Cardiac muscle cell (in vitro differentiated cells and primary cell): ENCODE measurements at places on chromosomes 13 and 19. TPM values are rescaled to one million over a fixed set of nuclear protein-coding genes. Genes with fewer than 3 reads are reported as not detected.

The PROZ gene
- polyA plus RNA-seq = 0.37 and 0.42 TPM in 2 replicates

The TEX29 gene
- polyA plus RNA-seq = not detected in 2 replicates

The CLEC17A gene
- not detected in 2 replicates for polyA plus RNA-seq

The HIF3A gene
- 122 and 170 TPM in 2 replicates for polyA plus RNA-seq

The KATNAL1 gene
- 6.0 and 10.5 TPM in 2 replicates for polyA plus RNA-seq

The KMT5C gene
- polyA plus RNA-seq = 63.5 and 81.7 TPM in 2 replicates

The HAUS8 gene
- 11.5 and 16.3 TPM in 2 replicates for polyA plus RNA-seq

The ETV2 gene
- polyA plus RNA-seq = 3.1 and 4.0 TPM in 2 replicates

The METTL21C gene
- polyA plus RNA-seq = not detected in 2 replicates

- DNase-seq = peak; percentile 29
- H3K4me1 ChIP-seq = peaks cover 45% of the 10 kb centered on the region
- H3K27me3 ChIP-seq = no peaks in the 10 kb centered on the region
- H3K36me3 ChIP-seq = peaks cover 5% of the 10 kb centered on the region
Measured at GRCh38 chr19:34173193-34173956, 1.1 kb downstream of the LSM14A start.

DNA sequence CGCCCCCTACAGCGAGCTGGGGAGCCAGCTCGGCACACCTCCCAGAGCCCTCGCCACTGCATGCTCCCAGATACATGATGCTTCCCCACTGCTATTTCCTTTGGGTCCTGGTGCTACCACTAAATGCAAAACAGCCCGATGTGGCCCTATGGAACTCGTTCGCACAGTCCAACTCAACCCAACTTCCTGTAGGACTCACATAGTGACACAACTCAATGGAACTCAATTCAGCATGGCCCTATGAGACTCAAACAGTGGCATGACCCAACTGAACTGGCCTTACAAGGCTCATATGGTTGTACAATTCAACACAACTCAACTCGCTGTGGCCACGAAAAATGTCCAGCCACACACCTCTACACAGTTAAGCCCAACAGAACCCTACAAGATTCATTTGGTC lies 3.5 kb downstream of the KCNA7 start:
- H3K27me3 ChIP-seq = no peaks in the 10 kb centered on the region
- H3K27ac ChIP-seq = no peak overlapping the region
- H3K4me1 ChIP-seq = peaks cover 44% of the 10 kb centered on the region
- no peak for DNase-seq
- H3K4me3 ChIP-seq = no peak overlapping the region

DNA sequence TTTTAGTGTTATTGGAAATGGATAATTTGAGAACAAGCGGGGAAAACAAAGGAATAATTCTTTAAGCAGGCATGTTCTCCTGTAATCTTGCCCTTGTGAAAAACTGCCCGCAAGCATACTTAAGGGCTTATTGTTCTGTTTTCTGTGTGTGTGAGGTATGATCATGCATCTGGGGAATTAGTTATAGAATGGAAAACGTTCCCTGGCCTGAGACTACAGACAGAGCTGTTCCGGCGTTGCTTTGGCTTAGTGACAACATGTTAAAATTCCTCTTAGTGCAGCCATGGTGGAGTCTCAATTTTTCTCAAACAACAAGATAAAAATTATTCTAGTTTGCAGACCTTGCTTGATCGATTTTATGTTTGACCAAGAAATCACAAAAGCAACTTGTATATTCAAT lies 560.2 kb upstream of the SPRY2 start:
- H3K36me3 ChIP-seq = no peaks in the 10 kb centered on the region
- no peak overlapping the region for H3K27ac ChIP-seq
- no peaks in the 10 kb centered on the region for H3K4me1 ChIP-seq
- no peak overlapping the region for H3K4me3 ChIP-seq
- H3K27me3 ChIP-seq = no peaks in the 10 kb centered on the region
- DNase-seq = no peak

- peaks cover 19% of the 10 kb centered on the region for H3K27me3 ChIP-seq
- no peaks in the 10 kb centered on the region for H3K36me3 ChIP-seq
- H3K4me1 ChIP-seq = no peaks in the 10 kb centered on the region
- no peak for DNase-seq
- H3K4me3 ChIP-seq = no peak overlapping the region
- H3K27ac ChIP-seq = no peak overlapping the region
Measured at GRCh38 chr19:39074942-39075341, 9.2 kb upstream of the ACP7 start.

DNA sequence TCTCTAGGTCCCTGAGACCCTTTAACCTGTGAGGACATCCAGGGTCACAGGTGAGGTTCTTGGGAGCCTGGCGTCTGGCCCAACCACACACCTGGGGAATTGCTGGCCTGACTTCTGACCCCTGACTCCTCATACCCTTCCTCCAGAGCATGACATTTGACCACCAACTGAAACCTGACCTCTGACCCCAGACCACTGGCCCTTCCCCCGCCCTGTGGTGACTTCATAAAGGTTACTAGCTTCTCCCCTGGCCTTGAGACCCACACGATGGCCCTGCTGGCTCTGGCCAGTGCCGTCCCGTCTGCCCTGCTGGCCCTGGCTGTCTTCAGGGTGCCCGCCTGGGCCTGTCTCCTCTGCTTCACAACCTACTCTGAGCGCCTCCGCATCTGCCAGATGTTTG lies at the start of gene SPACA6:
SPACA6 (plus strand) TSS at position 71 of the 400 bp plus-strand sequence; CDS start at position 268, 197 bp downstream.
- no peak within 1 kb of the TSS for H3K27ac ChIP-seq
- peaks cover 12% of the 10 kb centered on the region for H3K36me3 ChIP-seq
- H3K4me1 ChIP-seq = peaks cover 12% of the 10 kb centered on the region
- no peak for DNase-seq
- no peak within 1 kb of the TSS for H3K4me3 ChIP-seq

- H3K4me3 ChIP-seq = peak within 1 kb of the TSS; percentile 44
- peaks cover 62% of the 10 kb centered on the region for H3K27me3 ChIP-seq
- no peak for DNase-seq
Measured at GRCh38 chr19:49441210-49441959, at the start of gene SLC17A7. SLC17A7 (minus strand) TSS chr19:49441527; CDS start chr19:49441379, 148 bp downstream.

- no peak for DNase-seq
- H3K27ac ChIP-seq = no peak overlapping the region
- H3K4me3 ChIP-seq = no peak overlapping the region
- peaks cover 12% of the 10 kb centered on the region for H3K4me1 ChIP-seq
- no peaks in the 10 kb centered on the region for H3K27me3 ChIP-seq
- peaks cover 8% of the 10 kb centered on the region for H3K36me3 ChIP-seq
Measured at GRCh38 chr19:5086725-5087439, 118.0 kb downstream of the KDM4B start.

DNA sequence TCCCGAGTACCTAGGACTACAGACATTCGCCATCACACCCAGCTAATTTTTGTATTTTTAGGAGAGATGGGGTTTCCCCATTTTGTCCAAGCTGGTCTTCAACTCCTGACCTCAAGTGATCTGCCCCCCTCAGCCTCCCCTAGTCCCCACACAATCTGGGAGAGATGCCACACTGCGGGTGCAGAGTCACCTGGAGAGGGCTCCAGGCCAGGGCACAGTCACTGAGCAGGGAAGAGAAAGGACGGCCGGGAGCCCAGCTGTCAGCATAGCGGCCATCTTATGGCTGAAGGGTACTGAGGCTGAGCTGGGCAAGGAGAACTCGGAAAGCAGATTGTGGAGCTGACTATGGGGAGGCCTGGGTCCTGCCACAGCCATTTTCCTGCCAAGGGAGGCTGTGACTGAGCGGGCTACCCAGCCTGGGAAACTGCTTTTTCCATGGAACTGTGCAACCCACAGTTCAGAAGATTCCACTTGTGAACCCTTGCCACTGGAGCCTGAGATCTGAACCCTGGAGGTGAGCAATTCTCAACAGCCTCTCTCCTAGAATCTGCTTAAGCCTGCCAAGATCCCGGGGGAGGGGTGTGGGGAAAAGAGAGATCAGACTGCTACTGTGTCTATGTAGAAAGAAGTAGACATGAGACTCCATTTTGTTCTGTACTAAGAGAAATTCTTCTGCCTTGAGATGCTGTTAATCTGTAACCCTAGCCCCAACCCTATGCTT lies 109.2 kb downstream of the ZNF486 start:
- no peak overlapping the region for H3K27ac ChIP-seq
- H3K36me3 ChIP-seq = no peaks in the 10 kb centered on the region

DNA sequence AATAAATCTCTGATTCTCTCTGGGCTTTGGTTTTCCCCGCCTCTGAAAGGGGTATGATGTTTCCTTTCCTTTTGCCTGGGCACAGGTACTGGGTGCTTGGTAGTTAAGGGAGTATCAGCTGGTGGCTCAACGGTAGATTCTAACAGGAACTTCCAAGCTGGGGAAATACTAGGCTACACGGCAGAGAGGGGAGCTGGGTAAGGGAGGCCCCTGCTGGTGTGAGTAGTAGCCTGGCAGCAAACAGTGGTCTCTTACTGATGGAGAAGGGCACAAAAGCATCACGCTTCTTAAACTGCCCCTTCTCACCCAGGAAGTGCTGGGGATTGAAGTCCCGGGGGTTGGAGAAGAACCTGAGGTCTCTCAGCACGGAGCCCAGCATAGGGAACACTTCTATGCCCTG lies 26.9 kb upstream of the CYP2A7 start:
- DNase-seq = no peak
- H3K4me1 ChIP-seq = no peaks in the 10 kb centered on the region
- H3K27me3 ChIP-seq = no peaks in the 10 kb centered on the region
- H3K36me3 ChIP-seq = no peaks in the 10 kb centered on the region
- H3K4me3 ChIP-seq = no peak overlapping the region

- H3K4me1 ChIP-seq = peaks cover 9% of the 10 kb centered on the region
- no peak overlapping the region for H3K27ac ChIP-seq
- no peaks in the 10 kb centered on the region for H3K27me3 ChIP-seq
- H3K36me3 ChIP-seq = peaks cover 6% of the 10 kb centered on the region
Measured at GRCh38 chr13:102812611-102813287, 13.8 kb downstream of the BIVM start.

DNA sequence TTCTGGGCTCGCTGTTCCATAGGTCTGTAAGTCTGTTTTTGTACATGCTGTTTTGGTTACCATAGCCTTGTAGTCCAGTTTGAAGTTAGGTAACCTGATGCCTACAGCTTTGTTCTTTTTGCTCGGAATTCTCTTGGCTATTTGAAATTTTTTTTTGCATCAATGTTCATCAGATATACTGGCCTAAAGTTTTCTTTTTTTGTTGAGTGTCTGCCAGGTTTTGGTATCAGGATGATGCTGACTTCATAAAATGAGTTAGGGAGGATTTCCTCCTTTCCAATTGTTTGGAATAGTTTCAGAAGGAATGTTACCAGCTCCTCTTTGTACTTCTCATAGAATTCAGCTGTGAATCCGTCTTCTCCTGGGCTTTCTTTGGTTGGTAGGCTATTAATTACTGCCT lies 397.8 kb upstream of the HTR2A start:
- H3K27me3 ChIP-seq = no peaks in the 10 kb centered on the region
- H3K27ac ChIP-seq = no peak overlapping the region
- H3K4me1 ChIP-seq = peaks cover 6% of the 10 kb centered on the region
- no peaks in the 10 kb centered on the region for H3K36me3 ChIP-seq
- H3K4me3 ChIP-seq = no peak overlapping the region
- DNase-seq = no peak

- DNase-seq = no peak
- H3K27me3 ChIP-seq = peaks cover 2% of the 10 kb centered on the region
- no peak overlapping the region for H3K27ac ChIP-seq
- H3K4me3 ChIP-seq = no peak overlapping the region
- H3K36me3 ChIP-seq = no peaks in the 10 kb centered on the region
Measured at GRCh38 chr19:18987456-18987855, 45.9 kb downstream of the SUGP2 start.

GRCh38 chr19:44745341-44745831 lies 3.1 kb upstream of the BCL3 start:
- no peak overlapping the region for H3K4me3 ChIP-seq
- no peaks in the 10 kb centered on the region for H3K36me3 ChIP-seq
- H3K4me1 ChIP-seq = peaks cover 4% of the 10 kb centered on the region
- no peak for DNase-seq
- peaks cover 15% of the 10 kb centered on the region for H3K27me3 ChIP-seq

GRCh38 chr19:1284293-1284978 lies 1.2 kb upstream of the EFNA2 start:
- no peak for DNase-seq
- H3K4me1 ChIP-seq = no peaks in the 10 kb centered on the region
- no peak overlapping the region for H3K27ac ChIP-seq
- no peak overlapping the region for H3K4me3 ChIP-seq
- no peaks in the 10 kb centered on the region for H3K36me3 ChIP-seq

DNA sequence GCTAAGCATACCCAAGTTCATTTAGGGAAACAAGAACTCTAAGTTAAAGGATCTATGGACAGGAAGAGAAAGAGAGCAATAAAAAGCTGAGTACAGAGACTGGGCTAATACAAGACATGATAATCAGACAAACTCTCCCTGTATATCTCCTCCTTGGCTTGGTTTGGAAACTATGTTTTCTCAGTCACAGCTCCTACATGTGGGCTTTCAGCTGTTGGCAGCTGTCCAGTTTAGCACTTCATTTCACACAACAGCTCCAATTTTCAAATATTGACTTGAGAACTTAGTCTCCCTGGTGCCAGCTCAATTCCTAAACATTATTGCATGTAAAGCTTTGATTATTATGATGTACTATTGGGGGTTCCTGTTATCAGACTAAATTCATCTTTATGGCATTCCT lies 222.8 kb upstream of the OBI1 start:
- H3K27me3 ChIP-seq = no peaks in the 10 kb centered on the region
- H3K4me1 ChIP-seq = no peaks in the 10 kb centered on the region
- H3K27ac ChIP-seq = no peak overlapping the region
- DNase-seq = peak; percentile 52
- H3K4me3 ChIP-seq = no peak overlapping the region
- H3K36me3 ChIP-seq = no peaks in the 10 kb centered on the region

DNA sequence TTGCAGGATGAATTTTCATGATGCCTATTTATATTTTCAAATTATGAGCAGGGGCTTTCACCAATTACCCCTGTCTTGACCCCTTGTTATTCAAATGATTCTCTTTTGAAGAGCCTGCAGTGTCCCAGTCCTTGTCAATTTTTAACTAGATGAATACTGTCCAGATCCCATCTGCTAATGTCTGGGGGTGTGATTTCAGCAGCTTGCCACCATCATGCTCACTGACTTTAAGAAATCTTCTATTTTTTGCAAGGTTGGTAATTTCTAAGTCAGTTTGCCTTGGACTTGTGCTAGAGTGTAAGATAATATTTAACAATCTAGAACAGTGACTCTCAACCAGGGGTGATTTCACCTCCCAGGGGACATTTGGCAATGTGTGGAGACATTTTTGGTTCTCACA lies 106.0 kb downstream of the CACNA1A start:
- H3K36me3 ChIP-seq = no peaks in the 10 kb centered on the region
- DNase-seq = no peak
- H3K4me1 ChIP-seq = no peaks in the 10 kb centered on the region

- H3K27ac ChIP-seq = no peak overlapping the region
- no peaks in the 10 kb centered on the region for H3K27me3 ChIP-seq
- no peak overlapping the region for H3K4me3 ChIP-seq
Measured at GRCh38 chr19:14871619-14872230, 14.2 kb downstream of the OR7A17 start.

GRCh38 chr19:17681505-17682125 lies 6.5 kb downstream of the UNC13A start:
- H3K27ac ChIP-seq = no peak overlapping the region
- peaks cover 7% of the 10 kb centered on the region for H3K4me1 ChIP-seq
- no peaks in the 10 kb centered on the region for H3K36me3 ChIP-seq
- DNase-seq = peak; percentile 81

- no peak for DNase-seq
- no peak overlapping the region for H3K4me3 ChIP-seq
- peaks cover 43% of the 10 kb centered on the region for H3K27me3 ChIP-seq
- H3K27ac ChIP-seq = no peak overlapping the region
- no peaks in the 10 kb centered on the region for H3K36me3 ChIP-seq
Measured at GRCh38 chr13:107865318-107865575, 350.1 kb downstream of the LIG4 start.

GRCh38 chr19:57026476-57026875 lies 93.3 kb upstream of the USP29 start:
- no peak overlapping the region for H3K27ac ChIP-seq
- no peaks in the 10 kb centered on the region for H3K4me1 ChIP-seq
- no peaks in the 10 kb centered on the region for H3K36me3 ChIP-seq
- H3K27me3 ChIP-seq = no peaks in the 10 kb centered on the region
